ENCODE measurements at places on chromosomes 2 and 18. TPM values are rescaled to one million over a fixed set of nuclear protein-coding genes. Genes with fewer than 3 reads are reported as not detected.

DNA sequence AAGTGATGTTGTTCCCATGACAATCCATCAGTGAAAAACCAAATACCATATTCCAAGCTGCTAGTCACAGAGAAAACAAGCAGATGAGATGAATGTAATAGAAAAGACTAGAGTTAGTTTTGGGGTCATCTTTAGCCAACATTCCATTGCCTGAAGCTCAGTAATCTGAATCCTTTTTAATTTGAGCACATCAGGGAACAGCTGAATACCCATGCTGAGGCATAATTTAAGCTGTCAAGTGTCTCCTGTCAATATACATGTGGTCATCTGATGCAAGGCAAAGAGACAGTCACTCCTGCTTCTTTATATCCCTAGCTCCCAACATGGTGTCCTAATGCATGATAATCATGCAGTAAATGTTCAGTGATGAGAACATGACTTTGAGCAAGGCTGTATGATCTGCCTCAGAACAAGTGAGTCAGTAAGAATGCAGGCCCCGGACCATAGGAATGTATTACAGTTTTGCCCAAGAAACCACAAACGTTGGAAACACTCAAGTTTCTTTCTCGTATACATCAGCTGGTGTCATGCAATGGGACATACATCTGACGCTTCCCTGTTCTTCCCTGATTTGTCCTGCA, 48.0 kb downstream of the CDK15 start:
- no peak for DNase-seq

USP40 gene
- 45.9 TPM for polyA plus RNA-seq

GRCh38 chr2:175935289-175936181, 66.5 kb downstream of the LNPK start:
- DNase-seq, result no peak

STAT4 gene
- polyA plus RNA-seq, result 10.1 TPM

- DNase-seq, result no peak
These were observed 1.7 kb upstream of the RPE start for GRCh38 chr2:210000464-210001324.

TSPYL6 gene
- not detected for polyA plus RNA-seq

DNA sequence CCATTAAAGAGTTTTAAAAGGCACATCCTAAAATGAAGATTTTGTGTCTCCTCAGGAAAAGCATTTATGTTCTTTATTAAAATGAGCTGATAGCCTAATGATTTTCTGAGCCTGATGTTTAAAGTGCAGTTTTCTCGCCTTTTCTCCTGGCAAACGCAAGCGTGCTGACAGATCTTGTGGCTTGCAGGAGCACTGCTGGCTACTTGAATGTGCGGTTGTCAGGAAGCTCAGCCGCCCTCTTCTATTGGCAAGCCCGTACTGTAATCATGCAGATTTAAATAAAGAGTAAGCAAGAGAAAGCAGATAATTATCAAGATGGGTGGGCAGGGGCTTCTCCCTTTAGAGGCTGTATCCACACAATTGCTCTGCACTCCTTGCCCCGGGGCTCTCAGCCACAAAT, 139.5 kb upstream of the SPHKAP start:
- no peak for DNase-seq

DNA sequence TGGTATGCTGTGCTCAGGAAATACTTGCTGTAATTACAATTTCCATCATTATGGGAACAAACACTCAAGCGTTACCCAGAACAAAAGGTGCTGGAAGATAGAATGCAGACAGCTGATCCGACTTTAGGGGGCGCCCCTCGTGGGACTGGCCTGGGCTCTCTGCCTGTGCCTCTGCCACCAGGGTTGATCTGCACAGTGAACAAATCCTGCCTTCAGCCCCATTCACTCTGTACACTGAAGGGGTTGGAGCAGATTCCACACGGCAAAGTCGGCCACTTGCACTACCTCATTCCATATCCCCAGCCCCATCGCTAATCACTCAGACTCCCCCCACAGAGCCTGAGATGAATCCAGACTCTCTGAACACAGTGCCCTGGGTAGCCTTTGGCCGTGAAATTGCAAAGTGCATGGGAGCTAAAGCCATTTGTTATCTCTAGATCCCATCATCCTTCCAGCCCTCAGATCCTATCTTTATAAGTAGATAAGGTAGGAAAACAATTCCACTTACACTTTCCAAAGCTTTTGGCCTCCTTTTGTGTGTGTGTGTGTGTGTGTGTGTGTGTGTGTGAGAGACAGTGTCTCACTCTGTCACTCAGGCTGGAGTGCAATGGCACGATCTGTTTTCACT, 69.3 kb downstream of the INPP5D start:
- no peak for DNase-seq

DNA sequence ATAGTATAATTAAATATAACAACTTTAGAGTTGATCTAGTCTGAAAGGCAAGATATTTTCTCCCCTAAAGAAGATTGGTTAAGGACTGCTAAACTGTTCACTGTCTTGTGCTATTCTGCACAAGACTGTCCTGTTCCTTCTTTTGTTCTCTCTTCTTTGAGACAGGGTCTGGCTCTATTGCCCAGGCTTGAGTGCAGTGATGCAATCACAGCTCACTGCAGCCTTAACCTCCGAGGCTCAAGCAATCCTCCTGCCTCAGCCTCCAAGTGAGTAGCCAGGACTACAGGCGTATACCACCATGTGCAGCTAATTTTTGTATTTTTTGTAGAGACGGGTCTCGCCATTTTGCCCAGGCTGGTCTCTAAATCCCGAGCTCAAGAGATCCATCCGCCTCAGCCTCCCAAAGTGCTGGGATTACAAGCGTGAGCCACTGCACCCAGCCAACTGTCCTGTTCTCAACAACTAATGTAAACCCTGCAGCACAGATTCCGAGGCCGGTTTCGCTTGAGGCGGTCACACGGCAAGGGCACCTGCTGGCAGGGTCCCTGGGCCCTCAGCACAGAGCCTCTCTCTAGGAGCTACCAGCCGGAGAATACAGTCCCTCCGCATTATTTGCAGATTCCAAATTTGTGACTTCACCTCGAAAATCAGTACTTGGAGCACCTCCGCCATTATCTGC, 16.4 kb downstream of the PXDN start:
- DNase-seq, result no peak

CENPA gene
- 17.2 TPM for polyA plus RNA-seq

DNA sequence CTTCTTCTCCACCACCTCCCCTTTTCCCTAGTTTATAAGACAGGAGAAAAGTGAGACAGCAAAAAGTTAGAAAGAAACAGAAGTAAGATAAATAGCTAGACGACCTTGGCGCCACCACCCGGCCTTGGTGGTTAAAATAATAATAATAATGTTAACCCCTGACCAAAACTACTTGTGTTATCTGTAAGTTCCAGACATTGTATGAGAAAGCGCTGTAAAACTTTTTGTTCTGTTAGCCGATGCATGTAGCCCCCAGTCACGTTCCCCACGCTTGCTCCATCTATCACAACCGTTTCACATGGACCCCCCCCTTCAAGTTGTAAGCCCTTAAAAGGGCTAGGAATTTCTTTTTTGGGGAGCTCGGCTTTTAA, 1.5 kb upstream of the BUB1 start:
- no peak for DNase-seq

- peak; percentile 37 for DNase-seq
These were observed 56.5 kb upstream of the CREB1 start for GRCh38 chr2:207473049-207473930.

- DNase-seq, result no peak
These were observed 43.5 kb downstream of the SLC14A2 start for GRCh38 chr18:45658756-45659155.

DSC2 gene
- 44.8 TPM for polyA plus RNA-seq

- no peak for DNase-seq
These were observed 6.9 kb downstream of the INHA start for GRCh38 chr2:219578811-219579613.

GRCh38 chr18:57807336-57808117, 4.4 kb upstream of the ATP8B1 start:
- no peak for DNase-seq

- DNase-seq, result no peak
These were observed 21.1 kb downstream of the USP14 start for GRCh38 chr18:179499-179898.

GRCh38 chr2:76998152-76998551, 524.0 kb downstream of the LRRTM4 start:
- DNase-seq, result no peak

DNA sequence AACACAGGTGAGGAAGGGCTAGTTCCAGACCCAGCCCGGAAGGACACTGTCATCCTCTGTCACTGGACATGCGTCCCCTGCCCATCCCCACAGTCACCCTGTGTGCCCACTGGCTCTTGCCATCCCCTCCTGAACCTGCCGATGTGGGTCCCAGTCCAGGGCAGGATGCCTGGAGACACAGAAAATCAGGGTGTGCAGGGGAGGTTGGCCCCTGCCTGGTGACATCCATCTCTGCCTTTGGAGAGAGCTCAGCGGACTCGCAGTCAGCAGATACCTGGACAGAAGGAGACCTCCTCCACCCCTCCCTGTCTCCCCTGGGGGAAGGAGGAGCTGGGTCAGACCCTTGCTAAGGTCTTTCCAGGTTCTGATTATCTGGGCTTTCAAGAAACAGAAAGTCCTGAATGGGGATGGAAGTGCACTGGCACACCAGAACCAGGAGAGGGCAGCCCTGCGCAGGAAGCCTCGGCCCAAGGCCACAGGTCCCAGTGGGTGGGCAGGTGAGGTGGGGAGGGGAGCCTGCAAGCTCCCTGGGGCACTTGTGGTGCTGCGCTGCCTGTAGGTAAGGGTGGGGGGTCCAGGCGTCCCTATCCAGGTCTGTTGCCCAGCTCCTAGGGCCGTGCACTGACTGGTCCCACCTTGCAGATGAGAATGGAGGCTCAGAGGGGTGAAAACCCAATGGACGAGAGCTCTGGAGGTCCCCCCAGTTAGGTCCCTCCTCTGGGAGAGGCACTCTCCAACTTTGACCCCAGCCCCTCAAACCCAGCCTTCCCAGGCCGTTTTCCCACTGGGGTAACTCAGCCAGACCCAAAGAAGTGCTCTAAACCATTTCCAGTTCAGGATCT, 9.7 kb upstream of the OTOS start:
- DNase-seq, result no peak

GRCh38 chr18:74351354-74351753, 35.7 kb downstream of the C18orf63 start:
- DNase-seq, result no peak

LINC00305 gene
- polyA plus RNA-seq, result 3.3 TPM

DNA sequence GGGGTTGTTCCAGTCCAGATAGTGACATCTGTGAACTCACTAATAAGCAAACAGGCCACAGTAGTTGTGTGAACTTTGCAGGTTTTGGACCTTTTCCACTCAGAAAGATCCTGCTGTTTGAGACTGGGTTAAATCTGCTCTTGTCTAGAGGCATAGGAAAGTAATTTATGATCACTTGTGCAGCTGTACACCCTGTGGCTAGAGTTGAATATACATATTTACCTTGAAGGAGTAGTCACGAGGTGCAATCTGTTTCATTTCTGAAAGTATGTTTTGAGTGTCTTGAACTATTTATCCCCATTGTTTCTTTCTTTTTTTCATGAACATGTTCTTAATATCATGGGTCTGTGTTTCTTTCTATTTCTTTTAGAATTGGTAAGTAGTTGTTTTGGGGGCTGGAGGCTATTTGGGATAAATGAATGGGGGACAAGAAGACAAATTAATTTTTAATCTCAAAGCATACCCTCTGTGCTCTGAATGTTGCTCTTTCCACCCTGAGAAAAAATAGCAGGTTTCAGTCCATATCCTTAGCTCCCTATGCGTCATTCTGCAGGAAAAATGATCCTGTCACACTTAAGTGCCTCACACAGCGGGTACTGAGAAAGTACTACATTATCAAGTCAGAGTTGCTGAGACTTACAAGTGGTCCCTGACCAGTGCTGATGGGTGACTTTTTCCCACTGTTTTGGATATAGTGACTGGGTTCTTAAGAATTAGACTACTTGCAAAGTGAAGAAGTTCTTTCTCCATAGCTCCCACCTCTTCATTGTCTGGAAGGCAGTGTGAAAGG, 28.2 kb downstream of the DCC start:
- DNase-seq, result no peak

UGT1A5 gene
- polyA plus RNA-seq, result not detected

GRCh38 chr18:58336605-58337004, 292.3 kb downstream of the ALPK2 start:
- no peak for DNase-seq

- DNase-seq, result no peak
These were observed 522.0 kb upstream of the FAM98A start for GRCh38 chr2:34121076-34121475.

NOSTRIN gene
- polyA plus RNA-seq, result 32.2 TPM

- DNase-seq, result no peak
These were observed 143.0 kb downstream of the ARL6IP6 start for GRCh38 chr2:152861349-152861942.

GRCh38 chr2:217398860-217399259, 539.0 kb upstream of the TNP1 start:
- DNase-seq, result no peak

LOXHD1 gene
- polyA plus RNA-seq, result 0.83 TPM

GRCh38 chr2:173048897-173049661, 26.6 kb upstream of the MAP3K20 start:
- DNase-seq, result no peak

THUMPD2 gene
- polyA plus RNA-seq, result 18.1 TPM

DNA sequence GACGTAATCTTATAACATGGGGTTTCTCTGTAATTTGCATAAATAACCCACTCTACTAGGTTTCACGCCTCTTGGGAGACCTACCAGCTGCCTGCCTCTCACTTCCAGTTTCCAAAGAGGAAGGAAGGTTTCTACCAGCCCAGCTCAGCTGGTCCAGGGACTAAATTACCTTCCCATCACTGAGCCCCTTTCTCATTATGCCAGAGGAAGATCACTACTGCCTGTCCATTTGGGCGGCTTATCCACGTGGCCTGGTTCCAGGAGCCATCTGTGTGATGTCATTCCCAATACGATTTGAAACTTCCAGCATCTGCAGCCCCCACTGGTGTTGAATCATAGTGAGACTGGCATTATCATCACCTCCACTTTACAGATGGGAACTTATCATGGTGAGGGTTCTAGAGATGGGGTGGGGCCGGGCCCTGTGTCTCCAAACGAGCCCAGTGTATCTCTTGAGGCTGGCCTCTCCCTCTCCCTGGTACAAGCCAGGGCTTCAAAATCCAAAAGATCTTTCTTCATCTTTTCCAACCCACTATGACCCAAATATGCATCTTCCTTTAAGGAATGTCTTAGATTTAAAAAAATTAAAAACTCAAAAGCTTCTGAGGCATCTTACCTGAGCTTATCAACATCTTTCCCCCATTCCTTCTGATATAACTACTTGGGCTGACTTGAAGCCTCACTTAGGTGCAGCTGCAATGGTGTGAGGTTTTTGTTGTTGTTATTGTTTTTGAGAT, 140.8 kb downstream of the DDX1 start:
- no peak for DNase-seq

SCN9A gene
- 2.0 TPM for polyA plus RNA-seq

- no peak for DNase-seq
These were observed 55.4 kb downstream of the EML4 start for GRCh38 chr2:42224422-42225067.

- no peak for DNase-seq
These were observed 309.3 kb downstream of the ZNF521 start for GRCh38 chr18:25042641-25043051.

CERKL gene
- 20.1 TPM for polyA plus RNA-seq

- no peak for DNase-seq
These were observed 180.2 kb downstream of the LTBP1 start for GRCh38 chr2:33126958-33127357.

- no peak for DNase-seq
These were observed 2.5 kb downstream of the AGFG1 start for GRCh38 chr2:227474410-227474809.
